ENCODE measurements at places on chromosomes 12 and 14. TPM values are rescaled to one million over a fixed set of nuclear protein-coding genes. Genes with fewer than 3 reads are reported as not detected.

DNA sequence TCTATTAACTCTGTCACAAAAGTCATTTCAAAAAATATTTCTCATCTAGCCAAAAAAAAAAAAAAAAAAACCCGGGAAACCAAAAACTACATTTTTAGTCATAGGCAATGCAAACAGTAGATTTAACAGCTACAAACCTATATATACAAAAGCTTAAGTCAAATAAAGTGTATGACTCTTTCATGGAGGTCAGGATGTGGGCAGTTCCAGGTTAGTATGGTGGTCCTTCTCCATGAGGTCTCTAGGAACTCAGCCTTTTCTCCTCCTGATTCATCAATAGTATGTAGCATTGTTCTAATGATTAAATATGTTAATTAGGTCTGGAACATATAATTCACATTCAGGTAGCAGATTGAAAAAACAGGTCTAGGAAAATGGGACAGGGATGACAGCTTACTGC, 586.5 kb downstream of the SLC16A7 start:
- DNase-seq, result no peak

DNA sequence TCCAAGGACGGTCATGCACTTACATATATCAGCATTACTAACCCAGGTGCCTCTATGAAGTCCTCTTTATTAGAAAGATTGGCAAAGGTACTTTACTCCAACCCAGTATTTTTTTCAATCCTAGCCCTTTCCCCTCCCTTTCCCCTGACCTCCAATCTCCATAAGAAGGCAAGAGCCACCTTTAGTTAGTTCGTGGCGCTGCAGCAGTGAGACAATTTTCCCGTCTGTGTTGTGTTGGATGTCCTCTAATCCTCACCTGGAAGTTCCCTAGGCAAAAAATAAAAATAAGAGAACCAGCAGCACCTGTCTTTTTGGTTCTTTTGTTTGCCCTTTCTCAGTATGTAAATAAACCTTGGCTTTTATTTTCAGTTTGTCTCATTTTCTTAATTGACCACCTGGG, 439.6 kb upstream of the LRFN5 start:
- no peak for DNase-seq

GRCh38 chr12:124536641-124537040, 30.8 kb downstream of the NCOR2 start:
- no peak for DNase-seq

DNA sequence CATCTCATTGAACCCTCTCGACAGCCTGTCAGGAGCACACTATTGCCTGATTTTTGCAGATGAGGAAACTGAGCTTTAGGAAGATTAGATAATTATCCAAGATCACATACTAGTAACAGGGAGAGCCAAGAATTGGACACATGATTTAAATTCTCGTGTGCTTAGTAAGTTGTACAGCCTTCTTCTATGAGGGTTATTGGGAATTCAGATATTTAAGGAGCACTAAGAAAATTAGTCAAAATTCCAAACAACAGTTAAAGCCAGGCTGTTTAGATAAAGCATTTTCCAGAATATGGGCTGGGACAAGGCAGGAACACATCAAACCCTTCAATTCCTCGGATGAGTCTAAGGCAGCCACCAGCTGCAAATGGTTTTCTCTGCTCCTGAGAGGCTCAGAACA, 148.8 kb downstream of the TMEM30B start:
- no peak for DNase-seq

DNA sequence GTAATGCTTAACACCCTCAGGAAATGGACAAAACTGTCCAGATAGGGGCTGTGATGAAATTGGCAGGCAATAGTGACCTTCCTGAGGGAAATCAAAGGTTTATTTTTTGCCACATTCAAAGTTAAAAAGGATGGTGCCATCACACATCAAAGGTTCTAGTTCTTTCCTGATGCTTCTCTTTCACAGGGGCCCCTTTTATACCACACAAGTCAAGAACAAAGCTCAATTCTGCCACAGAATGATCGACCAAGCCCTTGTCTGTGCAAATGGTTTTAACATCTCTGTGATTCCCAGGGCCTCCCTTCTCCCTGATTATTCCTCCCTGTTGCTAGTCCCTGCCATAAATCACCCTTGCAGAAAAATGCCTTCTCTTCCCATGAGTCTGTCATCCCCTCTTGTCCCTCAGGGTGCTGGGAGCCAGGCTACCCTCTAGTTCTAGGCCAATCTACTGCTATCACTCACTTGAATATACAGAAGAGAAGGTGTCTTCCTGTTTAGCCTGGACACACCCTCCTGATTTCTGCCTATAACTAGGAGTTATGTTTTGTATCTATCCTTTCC, 22.7 kb downstream of the SMCO2 start:
- DNase-seq, result no peak

DNA sequence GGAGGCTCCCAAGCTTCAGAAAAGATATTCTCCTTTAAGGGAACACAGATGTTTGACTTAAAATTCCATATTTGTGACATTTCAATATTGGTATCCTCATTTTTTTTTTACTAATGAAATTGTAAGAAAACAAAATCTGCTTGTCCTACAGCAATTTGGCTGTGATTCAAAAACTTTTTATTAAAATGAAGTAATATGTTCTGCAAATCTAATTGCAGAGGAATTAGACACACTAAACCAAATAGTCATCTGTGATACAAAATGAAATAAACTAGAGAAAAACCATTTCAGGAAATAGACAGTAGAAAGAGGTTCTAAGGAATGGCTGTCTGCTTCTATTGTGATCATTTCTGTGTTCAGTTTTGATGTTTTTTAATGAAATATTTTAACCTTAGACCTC, 50.1 kb upstream of the HIF1A start:
- no peak for DNase-seq

GRCh38 chr14:77041881-77042545, 13.5 kb upstream of the IRF2BPL start:
- no peak for DNase-seq

Gene CAMKK2
- 25.2 TPM for total RNA-seq

Gene P2RX4
- 15.1 TPM for total RNA-seq

Gene CLEC6A
- total RNA-seq, result not detected

Gene IGF1
- total RNA-seq, result 0.90 TPM

DNA sequence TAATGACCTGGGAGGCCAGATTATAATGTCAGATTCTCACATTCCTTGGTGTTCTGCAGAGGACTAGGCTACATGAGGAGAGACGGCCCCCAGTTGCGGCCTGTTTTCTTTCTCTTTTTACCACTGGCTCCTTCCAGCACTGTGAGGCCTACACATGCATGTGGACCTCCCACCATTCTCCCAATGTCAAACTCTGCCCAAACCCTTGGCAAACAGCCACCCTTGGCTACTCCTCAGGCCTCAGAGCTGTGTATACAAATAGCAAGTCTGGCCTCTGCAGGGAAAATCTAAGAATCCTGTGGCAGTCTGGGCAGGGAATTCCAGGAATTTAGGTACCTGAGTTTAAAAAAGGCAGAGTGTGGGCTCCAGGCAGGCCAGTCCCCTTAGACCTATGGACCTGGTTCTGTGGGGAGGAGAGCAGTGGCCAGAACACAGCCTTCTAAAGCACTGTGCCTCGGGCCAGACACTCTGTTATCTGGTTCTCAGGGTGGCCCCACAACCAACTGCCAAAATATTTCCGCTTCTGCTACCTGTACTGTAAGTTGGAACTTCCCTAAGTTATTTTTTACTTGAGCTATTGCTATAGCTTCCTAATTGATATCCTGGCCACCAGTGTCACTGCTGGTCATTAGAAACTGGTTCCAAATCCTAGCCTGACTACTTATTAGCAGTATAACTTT, 19.9 kb upstream of the NEDD1 start:
- DNase-seq, result no peak

Gene AQP2
- total RNA-seq, result not detected

Gene IRAK3
- 0.34 TPM for total RNA-seq

- no peak for DNase-seq
These were observed 31.7 kb upstream of the TUBA1C start for GRCh38 chr12:49232940-49233841.

Gene CRIP1
- total RNA-seq, result 95.7 TPM

DNA sequence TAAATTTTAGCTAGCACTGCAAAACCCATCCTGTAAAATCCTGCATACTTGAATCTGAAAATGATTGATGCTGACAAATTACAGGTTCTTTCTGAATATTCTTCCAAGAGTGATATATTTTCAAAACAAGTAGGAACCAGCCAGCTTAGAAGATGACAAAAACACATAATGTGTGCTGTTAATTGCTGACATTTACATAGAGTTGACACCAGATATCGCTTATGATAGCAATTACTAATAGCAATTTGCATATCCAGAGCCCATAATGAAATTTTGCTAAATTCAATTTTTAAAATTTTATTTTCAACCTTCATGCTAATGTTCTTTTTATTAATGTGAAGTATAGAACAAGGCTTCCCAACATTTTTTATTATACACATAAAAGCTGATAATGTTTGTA, 284.5 kb downstream of the SEC23A start:
- no peak for DNase-seq

DNA sequence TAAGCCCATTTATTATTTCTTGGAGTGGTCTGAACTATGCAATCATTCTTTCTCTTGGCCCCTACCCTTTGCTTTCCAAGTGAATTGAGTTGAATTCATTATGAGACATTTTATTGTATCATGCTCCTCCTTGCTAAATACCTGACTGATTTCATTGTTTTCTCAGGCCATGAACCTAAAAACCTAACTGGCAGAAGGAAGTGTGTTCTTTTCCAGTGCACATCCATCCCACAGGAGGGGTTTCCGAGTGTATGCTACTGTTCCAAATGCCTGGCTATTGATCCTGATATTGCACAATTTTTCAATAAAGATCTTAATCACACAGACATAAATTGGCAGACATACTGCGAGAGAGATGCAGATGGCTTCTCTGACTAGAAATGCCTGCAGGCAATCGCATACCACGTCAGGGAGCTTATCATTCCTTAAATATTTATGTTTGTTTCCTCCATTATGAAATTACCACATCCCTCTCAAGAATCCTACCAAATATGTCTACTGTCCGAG, 162.2 kb upstream of the EGLN3 start:
- DNase-seq, result no peak

DNA sequence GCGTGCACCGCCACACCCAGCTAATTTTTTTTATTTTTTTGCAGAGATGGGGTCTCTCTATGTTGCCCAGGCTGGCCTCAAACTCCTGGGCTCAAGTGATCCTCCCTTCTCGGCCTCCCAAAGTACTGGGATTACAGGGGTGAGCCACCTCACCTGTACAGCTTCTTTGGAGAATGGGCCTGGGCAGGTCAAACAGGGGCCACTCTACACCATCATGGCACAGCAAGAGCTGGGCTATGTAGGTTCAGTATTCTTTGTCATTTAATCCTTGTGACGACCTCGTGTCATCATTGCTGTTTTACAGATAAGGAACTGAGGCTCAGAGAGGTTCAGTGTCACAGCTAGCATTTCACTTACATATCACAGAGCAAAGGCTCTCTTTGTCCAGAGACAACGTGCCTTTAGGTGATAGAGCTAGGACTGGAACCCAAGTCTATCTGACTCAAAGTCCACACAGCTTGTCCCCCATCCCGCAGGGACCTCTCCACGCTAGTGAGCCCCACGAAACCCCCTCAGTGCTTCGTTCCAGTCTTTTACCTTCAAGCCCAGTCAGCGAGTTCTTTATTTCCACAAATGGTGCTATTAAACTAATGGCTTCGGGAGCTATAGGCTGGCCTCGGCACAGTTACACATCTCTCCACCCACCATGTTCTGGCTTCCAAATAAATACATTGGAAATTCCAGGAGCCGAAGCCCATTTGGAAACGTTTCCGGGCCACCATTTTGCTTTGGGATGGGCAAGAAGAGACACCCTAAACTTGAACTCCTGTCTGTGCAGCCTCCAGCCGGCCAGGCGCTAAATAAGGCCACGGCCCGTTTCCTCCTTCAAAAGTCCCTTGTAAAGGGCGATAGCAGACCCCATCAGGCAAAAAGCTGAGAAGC, 660 bp upstream of the MAP1LC3B2 start:
- no peak for DNase-seq

Gene RIMBP2
- not detected for total RNA-seq

Gene CKAP4
- total RNA-seq, result 16.3 TPM

- DNase-seq, result no peak
These were observed 10.3 kb upstream of the SERPINA3 start for GRCh38 chr14:94601884-94602391.

DNA sequence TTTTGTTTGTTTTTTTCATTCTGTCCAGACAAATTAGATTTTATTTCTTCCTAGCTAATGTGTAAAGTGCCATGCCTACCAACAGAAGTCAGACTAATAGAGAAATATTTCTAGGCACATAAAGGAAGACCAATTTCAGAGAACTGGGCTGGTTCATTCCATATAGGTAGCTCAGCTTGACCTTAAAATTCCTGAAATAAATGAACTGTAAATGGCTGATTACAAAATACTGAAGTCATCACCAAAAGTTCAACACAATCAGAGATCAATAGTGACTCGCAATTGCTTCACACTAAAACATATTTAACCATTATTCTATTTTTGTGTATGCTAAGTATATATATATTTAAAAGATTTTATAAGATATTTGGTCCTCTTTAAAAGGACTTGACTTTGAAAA, 34.2 kb downstream of the PTPRB start:
- no peak for DNase-seq

Gene UNC79
- total RNA-seq, result 0.05 TPM

- DNase-seq, result no peak
These were observed 54.1 kb downstream of the CEP83 start for GRCh38 chr12:94405413-94406116.

- DNase-seq, result no peak
These were observed 450 bp downstream of the PRKAB1 start for GRCh38 chr12:119668324-119668841.

Gene ABCD2
- total RNA-seq, result 3.8 TPM

Gene SLC35F4
- total RNA-seq, result not detected

DNA sequence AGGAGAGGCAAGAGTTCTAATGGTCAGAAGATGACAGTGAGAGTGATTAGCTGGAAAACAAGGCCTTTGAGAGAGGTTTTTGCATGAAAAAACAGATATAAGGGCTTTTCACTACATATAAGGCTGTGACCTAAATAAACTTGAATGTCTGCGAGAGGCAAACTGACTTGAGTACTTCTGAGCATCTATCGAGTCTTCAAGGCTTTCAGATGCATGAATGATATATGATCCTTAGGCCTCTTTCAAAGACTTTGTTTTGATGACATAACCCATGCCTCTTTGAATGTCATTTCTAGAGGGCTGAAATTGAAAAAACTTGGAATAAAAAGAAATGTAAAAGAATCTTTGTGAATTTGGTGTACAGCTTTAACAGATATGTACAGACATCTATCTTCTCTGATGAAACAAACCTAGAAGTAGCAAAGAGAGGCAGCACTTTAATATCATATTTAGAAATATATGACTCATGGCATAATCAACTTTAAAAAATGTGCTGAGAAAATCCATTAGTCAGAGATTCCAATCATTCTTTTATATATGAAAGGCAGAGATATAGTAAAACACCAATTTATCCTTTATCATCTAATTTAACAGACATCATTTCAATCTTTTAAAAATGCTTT, 72.6 kb downstream of the PPM1H start:
- DNase-seq, result no peak

- no peak for DNase-seq
These were observed 9.0 kb upstream of the NOVA1 start for GRCh38 chr14:26606729-26607312.

GRCh38 chr12:24078318-24078765, 128.9 kb upstream of the SOX5 start:
- DNase-seq, result no peak

GRCh38 chr14:89164168-89165073, 252.6 kb downstream of the FOXN3 start:
- DNase-seq, result no peak
